ENCODE measurements at places on chromosomes 12 and 14.

DNA sequence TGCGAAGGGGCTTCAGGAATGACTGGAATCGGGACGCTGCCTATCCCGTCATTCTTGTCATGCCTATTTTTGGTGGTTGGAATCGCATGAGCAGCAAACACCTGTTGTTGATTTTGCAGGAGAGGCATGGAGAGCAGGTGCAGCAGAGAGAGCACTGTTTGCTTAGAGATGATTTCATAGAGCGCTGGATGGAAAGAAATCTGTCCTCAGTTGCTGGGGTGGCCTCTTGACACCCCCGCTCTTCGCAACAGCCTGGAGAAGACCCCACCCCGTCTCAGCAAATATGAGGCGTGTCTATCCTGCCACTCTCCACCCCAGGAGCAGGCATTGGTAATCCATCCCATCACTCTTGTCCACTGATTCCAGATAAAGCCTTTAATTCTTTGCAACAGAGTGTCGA is 19.3 kb upstream of the NCOR2 start:
- DNase-seq: no peak

DNA sequence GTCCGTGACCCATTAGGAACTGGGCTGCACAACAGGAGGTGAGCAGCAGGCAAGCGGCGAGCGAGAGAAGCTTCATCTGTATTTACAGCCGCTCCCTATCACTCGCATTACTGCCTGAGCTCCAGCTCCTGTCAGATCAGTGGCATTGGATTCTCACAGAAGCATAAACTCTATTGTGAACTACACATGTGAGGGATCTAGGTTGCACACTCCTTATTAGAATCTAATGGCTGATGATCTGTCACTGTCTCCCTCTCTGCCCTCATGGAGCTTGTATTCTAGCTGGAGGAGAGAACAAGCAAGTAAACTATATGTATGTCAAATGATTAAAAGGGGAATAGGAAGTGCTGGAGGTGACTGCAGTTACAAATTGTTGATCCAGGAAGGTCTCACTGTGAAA is 479.1 kb downstream of the EGLN3 start:
- DNase-seq: no peak

DNA sequence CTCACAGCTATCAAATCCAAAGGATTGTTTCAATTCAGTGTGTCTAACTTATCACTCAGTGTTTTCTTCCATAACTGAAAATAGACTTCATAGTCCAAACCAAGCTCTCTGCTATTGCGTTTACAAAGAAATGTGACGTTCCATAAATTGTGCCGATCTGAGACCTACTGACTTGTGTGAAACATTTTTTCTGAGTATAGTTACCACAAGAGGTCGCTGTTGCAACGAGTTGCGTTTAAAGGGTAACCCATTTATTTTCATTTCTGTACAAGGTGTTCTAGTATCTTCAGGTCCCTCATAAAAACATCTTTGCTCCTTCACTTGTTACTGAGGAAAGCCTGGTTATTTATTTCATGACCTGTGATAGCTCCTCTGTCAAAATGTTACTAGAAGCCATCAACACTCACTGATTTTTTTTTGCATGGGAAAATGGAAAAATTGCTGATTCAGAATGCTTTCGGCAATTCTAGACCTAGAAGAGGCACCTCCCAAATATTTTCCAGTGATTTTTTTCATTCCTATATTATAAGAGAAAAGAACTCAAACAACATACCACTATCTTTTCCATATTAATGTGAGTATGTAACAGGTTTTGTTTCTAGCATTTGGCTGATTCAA is 60.9 kb upstream of the OR4E1 start:
- no peak for DNase-seq

GRCh38 chr12:75725521-75726111 is 214.2 kb upstream of the KRR1 start:
- no peak for DNase-seq

GRCh38 chr14:90300611-90301047 is 31.1 kb downstream of the NRDE2 start:
- no peak for DNase-seq

DNA sequence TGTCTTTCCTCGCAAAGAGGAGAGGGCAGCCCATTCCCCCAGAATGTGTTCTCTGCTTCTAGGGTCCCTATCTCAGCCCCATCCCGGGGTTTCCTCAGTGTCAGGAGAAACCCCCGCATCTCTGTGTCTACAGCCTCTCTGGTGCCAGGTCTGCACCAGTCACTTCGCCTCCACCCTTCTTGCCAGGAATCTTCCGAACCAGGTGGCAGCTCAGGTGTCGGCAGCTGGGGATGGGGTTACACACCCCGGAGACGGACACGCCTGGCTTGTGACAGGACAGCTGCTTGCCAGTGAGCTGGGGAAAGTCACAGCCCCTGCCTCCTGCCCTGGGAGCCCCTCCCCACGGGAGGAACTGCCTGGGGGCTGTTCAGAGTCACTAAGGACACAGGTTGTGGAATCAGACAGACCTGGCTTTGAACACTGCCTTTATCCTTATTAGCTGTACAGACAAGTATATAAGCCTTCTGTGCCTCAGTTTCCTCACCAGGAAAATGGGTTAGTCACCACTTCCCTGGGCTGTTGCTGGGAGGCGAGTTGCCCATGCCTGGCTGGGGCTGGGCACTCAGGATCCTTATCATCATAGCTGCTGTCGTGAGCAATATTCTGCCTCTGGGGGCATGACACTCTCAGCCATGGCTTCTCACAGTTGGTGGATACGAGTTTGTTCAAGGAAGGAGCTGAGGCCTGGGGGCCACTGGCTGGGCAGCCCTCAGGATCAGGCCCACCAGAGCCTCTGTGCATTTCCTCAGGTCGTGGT is 10.8 kb downstream of the HIP1R start:
- no peak for DNase-seq

GRCh38 chr12:124532967-124533366 is 34.4 kb downstream of the NCOR2 start:
- DNase-seq: no peak

DNA sequence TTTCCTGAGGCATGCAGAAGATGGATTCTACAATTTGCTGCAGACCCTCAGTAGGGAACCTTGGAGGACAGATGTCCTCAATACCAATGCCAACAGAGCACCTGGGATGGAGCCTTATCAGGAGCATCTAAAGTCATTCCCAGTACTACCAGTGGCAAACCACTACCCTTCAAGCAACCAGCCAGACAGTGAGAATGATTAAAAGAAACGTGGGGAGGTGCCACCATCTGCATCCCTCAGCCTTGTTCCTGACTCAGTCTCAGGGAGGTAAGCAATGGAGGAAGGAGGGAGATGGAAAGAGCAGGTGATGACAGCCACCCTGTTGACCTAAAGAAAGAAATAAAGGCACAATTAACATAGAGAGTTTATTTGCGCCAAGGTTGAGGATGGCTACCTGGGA is 175.2 kb upstream of the GRIN2B start:
- no peak for DNase-seq

- DNase-seq: no peak
Measured at GRCh38 chr14:25400607-25401206, 350.8 kb upstream of the STXBP6 start.

DNA sequence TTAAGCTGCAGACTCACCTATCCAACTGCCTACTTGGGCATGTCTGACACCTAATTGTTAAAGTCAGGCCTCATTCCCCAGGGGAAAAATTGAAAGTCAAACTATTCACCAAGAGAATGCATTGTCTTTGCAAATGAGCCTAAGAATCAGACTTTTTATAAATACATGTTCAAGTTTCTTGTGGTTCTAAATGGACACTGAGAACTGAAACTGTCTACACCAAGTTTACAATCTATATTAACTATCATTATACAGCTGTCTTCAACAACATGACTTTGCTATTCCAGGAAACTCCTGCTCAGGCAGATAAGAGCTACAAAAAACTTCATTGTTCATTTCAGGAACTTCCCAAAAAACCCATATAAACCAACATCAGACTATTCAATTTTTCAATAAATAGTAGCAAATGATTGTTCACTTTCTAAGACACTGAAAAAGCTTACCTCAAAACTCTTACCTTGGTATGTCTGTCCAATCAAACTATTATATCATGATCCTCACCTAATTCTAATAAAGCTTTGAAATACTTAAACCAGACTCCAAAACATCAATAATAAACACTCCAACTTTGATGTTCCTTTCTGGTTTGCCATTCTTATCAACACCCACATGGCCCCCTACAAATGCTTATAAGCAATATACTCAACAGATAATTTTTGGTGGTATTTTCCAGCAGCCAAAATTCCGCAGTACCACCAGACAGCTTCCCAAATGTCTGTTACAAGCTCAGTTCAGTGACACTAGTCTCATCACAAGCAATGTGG is 24.2 kb downstream of the CDK17 start:
- DNase-seq: no peak

Data from RWPE2 (cell line).